ENCODE measurements at places on chromosomes 16 and 17. TPM values are rescaled to one million over a fixed set of nuclear protein-coding genes. Genes with fewer than 3 reads are reported as not detected.

- DNase-seq = no peak
Measured at GRCh38 chr17:49994085-49995054, 654 bp downstream of the DLX3 start.

DNA sequence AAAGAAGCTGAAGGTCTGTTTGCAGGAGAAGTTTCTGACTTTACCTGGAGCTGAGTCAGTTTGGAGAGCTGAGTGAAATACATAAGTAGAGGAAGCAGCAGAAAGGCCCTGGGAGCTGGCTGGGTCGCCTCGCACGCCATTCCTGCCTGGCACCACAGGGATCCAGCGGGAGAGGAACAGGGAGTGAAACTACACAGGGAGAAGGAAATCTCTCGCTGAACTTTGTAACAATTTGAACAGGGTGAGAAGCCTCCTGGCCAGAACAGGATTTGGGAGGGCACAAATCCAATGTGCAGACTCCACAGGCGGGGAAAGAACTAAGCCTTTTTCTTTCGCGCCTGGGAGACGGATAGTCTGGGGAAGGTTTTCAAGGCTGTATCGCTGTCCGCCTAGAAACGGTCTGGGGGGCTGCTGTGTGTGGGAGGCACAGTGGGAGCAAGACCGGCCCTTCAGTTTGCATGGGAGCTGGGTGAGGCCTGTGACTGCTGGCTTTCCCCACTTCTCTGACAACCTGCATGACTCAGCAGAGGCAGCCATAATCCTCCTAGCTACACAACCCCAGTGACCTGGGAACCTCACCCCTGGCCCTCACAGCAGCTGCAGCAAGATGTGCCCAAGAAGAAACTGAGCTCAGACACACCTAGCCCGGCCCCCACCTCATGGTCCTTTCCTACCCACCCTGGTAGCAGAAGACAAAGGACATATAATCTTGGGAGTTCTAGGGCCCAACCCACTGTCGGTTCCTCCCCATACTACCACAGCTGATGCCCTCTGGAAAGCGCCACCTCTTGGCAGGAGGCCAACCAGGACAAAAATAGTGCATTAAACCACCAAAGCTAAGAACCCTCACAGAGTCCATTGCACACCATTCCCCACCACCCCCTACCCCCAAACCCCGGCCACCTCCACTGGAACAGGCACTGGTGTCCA, 778.6 kb downstream of the KCNJ2 start:
- DNase-seq = no peak

DNA sequence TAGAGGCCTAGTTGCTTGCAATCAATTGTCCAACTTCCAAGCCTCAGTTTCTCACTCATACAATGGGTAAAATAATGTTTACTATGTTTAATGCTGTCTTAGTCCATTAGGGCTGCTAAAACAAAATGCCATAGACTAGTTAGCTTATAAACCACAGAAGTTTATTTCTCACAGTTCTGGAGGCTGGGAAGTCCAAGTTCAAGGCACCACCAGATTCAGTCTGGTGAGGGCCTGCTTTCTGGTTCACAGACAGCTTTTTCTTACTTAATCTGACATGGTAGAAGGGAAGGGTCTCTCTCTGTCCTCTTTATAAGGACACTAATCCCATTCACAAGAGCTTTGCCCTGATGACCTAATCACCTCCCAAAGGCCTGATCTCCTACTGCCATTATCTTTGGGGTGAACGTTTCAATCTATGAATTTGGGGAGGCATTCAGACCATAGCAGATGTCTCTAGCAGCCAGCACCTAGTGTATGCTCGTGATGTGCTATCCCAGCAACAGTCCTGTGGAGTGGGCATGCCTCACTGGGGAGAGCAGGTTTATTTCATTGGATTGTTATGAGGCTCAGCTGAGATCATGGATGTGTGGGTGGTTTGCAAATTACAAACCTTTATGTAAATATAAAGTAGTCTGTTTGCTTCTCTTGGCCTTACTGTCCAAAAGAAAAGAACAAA, 25.2 kb downstream of the YPEL2 start:
- DNase-seq = no peak

DNA sequence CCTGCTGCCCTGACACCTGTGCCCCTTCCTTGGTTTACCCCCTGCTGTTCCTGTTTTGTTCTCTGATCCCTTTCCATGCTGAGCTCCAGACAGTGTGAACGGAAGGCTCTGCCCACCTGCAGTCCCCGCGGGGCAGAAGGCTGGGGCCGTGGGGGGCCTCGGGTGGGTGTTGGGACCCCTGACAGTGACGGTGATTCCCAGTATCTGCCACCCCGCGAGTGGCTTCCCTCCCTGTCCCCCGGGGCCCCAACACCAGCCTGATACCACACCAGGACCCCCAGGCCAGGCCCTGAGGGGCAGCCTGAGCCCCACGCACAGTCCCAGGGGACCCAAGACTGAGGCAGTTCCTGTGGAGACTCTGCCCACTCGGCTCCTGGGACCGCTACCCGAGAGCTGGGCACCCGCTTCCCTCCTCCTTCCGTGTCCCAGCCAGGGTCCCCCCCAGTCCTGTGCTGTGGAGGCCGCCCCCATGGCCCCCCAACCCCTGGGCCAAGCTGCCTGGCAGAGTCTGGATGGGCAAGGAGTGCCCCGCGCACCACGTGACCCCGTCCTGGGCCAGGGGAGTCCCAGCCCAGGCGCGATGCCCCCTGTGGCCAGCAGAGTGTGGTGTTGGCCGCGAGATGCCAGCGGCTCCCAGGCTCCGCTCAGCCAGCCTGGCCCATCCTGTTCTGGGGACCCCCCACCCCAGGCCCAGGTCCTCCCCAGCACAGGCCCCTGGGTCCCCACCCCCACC, 10.0 kb upstream of the C1QTNF8 start:
- no peak for DNase-seq

GRCh38 chr17:54950116-54950515, 18.3 kb downstream of the COX11 start:
- no peak for DNase-seq

- DNase-seq = no peak
Measured at GRCh38 chr17:76723812-76724211, 2.6 kb downstream of the JMJD6 start.

The ABCC12 gene
- not detected for polyA plus RNA-seq

The GRB7 gene
- polyA plus RNA-seq = 2.7 TPM

The CHP2 gene
- 3.4 TPM for polyA plus RNA-seq

The SALL1 gene
- 4.1 TPM for polyA plus RNA-seq
